Stimulated activated CD8-positive, alpha-beta memory T cell treated with anti-CD3 and anti-CD28 coated beads, Interleukin-7, amount 100 ng/mL, for 1 hour (primary cell): ENCODE measurements at places on chromosomes 2 and 18.

- DNase-seq: no peak
These were observed 12.1 kb upstream of the C18orf32 start for GRCh38 chr18:49499046-49499637.

DNA sequence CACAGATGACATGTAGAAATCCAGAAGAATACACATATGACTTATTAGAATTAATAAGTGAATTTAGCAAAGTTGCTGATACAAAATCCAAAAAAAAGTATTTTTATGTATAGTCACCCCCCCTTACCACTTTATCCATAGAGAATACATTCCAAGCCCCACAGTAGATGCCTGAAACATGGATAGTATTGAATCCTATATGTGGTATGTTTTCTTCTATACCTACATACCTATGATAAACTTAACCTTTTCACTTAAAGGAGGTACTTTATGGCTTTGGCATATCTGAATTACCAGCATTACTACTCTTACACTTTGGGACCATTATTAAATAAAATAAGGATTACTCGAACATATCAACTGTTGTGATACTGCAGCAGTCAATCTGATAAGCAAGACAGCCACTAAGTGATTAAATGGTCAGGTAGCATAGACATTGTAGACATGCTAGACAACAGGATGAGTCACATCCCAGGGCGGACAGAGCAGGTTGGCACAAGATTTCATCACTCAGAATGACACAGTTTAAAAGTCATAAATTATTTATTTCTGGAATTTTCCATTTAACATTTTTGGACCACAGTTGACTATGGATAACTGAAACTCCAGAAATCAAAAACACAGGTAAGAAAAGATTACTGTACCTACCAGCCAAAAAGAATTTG, 208.2 kb upstream of the CHAC2 start:
- DNase-seq: no peak

GRCh38 chr2:237451643-237452469, 35.2 kb upstream of the MLPH start:
- no peak for DNase-seq

DNA sequence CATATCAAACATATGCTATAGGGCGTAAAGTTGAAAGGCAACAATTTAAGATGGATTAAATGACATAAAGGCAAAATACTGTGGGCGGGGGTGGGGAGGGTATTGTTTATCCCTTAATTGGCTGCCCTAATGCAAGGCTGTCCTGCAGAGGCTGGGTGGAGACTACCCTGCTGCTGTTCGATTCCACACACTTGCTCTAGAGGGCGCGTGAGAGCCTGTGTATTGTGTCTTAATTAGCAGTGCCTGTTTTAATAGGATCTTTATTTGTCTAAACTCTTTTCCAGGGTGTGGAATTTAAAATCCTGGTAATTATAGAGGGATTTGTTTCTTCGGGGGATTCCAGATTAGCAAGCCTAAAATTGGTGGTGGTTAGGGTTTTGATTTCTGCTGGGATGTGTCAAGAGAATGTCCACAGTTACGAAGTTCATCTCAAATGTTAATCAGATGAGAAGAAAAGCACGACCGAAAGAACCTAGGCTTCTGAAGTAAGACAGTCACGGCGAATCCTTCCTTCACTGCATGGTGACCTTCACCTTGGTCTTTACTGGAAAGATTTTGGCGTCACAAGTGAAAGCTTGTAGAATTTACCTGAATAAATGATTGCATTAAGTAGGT, 103.5 kb upstream of the MAP3K20 start:
- DNase-seq: no peak

GRCh38 chr2:197086500-197086899, 160.0 kb upstream of the PGAP1 start:
- DNase-seq: no peak

DNA sequence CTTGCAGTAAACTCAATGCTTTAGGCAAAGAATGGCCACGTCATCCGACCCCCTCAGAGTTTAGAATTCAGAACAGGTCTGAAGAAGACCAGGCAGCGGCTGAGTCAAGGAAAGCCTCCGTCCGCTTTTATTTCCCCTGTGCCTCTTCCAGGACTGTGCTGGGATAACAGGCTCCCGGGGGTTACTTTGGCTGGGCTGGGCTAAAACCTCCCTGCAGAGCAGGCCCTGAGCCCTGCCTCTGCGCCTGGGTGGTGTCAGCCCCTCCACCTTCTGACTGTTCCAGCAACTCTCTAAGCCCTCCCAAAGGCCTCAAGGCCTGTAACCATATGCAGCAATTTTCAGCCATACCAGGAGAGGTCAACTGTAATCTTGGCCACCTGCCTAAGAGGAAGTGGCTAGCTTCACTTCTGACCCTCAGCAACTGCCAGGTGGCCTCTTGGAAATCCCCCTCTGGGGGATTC, 166.5 kb downstream of the RPIA start:
- DNase-seq: no peak

GRCh38 chr18:12366379-12366778, 10.6 kb downstream of the AFG3L2 start:
- DNase-seq: no peak

DNA sequence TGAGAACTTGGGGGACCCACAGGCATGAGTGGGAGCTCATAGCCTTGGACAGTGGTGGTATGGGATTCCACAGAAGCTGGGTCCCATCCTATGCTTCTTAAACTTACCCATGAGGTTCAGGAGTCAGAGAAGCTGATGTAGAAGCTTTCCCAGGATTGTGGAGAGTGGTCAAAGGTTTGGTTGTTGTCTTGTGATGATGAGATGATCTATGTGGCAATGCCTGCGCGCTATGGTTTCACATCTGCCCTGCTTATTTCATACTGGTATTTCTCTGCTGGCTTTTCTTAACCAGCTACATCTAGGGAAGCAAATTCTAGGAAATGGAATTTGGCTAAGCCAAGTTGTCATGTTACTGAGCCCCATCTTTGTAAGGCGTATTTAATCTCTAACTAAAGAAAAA, 168.6 kb downstream of the ZNF407 start:
- no peak for DNase-seq

GRCh38 chr2:186653511-186653910, 40.3 kb upstream of the FAM171B start:
- no peak for DNase-seq

- DNase-seq: no peak
These were observed 4.1 kb downstream of the CYTIP start for GRCh38 chr2:157439824-157440186.

DNA sequence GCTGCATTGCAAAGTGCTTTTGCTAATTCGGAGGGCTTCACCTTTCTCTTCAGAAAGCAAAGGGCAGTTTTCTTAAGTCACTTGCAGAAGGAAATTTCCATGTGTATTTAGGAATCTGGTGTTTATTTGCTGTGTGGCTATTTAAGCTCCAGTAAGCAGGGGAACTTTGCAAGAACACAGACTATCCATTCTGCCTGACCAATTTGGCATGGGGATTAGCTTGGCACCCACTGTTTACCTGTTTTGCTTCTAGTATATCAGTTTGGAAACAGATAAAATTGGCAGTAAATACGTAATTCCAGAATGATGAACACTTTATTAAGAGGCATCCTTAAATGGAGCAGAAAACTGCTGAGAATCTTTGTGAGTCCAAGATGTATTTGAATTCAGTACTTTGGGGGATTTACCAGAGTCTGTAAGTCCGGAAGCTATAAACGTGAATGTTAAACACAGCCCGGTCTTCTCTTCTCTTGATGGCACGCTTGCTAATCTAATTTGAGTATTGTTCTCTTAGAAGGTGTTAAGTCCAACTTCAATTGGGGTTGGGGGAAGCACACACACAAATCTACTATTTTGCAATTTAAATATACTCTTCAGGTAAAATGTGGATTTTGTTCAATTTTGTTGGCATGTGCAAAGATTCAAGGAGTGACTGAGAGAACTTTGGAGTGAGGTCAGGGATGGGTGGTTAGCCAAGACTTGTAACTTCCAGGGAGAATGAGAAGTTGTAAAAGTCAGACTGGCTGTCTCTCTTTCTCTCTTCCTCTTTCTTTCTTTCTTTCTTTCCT, 650 bp downstream of the ACKR3 start:
- DNase-seq: no peak

- no peak for DNase-seq
These were observed 89.0 kb downstream of the KCTD1 start for GRCh38 chr18:26459340-26459739.

DNA sequence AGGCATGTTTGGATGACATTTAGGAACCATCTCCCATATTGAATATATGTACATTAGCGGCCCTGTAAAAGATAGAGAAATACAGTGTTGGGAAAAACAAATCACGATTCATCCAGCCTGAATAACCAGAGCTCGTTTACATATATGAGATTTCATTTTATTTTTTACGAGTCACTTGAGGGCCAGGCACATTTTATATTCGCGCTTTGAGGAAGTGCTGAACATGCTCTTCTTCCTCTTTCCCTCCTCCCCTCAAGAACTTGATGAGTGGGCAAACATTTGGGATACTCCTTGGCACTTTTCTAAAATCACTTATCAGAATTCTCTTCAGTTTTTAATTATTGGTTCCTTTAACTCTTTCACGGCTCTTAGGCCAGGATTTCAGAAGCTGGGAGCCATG, 268.0 kb upstream of the TANK start:
- no peak for DNase-seq

DNA sequence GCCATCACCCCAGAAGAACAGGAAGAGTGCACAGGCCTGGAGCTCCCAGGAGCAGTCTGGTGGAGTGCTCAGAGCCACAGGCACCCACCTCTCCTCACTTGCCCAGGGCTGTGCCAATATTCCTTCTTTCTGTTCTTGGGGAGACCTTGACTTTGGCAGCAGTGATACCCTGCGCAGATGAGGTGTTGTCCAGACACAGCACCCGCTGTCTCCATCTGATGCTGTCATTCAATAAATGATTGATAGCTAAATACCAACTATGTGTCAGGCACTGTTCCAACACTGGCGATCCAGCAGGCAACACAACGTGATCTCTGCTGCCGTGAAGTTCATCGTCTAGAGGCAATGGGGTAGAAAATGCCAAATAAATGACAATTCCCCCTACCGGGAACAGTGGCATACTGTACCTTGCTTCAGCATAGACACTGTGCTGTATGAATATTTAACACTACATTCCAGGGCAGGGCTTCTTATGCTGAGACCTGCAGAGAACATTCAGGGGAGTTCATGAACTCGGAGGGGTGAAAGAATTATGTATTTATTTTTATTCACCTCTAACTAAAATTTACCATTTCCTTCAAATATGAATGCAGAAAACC, 320.5 kb upstream of the NCKAP5 start:
- DNase-seq: no peak
